Stimulated activated CD4-positive, alpha-beta T cell treated with anti-CD3 and anti-CD28 coated beads, Interleukin-1b, Interleukin-23, amount 100 ng/mL, for 1 hour (primary cell): ENCODE measurements at places on chromosomes 11 and 22.

DNA sequence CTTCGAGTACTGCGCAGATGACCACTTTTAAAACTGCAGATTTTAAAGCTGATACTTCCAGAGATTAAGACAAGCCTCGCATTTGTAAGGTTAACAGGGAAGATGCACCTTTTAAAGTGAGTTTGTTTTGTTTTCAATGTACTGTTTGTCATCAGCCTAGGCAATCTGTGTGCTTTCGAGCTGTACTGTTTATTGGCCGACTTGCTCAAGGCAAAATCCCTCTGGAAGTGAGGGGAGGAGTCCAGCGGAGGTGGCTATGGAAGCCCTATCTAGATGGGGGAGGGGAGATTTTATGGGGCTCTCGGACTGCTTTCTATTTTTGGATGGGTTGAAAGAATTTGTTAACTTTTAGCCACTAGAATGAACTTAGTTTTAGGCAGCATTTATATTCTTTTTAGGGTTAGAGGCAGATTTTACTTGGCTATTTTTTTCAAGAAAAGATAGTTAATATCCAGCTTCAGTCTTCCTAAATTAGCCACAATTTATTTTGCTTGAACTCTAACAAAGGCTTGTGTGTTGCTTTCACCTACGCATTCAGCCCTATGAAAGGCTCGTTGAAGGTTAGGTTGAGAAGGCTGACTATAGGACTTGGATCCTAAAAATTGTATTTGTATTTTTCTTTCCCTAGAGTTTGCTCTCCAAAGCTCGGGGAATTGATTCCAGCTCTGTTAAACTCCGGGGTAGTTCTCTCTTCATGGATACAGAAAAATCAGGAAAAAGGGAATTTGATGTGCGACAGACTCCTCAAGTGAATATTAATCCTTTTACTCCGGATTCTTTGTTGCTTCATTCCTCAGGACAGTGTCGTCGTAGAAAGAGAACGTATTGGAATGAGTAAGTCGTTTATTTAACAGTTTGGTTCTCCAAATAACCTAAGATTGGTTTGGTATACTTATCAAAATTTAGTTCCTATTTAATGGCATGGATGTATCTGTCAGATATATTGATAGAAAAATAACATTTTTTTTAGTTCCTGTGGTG, 2.1 kb downstream of the WEE1 start:
- no peak for DNase-seq

DNA sequence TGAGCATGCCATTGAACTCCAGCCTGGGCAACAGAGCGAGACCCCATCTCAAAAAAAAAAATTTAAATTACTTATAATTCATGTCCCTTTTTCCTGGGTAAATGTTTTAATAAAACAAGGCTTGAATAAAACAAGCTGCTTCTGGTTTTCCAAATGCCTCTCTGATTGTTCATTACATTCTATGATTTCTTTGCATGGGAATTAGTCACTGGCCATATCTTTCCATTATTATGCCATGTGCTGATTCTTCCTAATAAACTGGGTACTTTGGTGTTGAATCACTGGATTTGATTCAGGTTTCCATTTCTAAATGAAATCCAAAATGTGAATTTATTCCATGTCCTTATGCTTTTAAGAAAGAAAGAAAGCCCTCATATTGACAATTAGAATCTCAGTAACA, 42.6 kb downstream of the ZNF215 start:
- DNase-seq: no peak

- no peak for DNase-seq
These were observed 104.2 kb downstream of the NAV2 start for GRCh38 chr11:19816817-19817216.

DNA sequence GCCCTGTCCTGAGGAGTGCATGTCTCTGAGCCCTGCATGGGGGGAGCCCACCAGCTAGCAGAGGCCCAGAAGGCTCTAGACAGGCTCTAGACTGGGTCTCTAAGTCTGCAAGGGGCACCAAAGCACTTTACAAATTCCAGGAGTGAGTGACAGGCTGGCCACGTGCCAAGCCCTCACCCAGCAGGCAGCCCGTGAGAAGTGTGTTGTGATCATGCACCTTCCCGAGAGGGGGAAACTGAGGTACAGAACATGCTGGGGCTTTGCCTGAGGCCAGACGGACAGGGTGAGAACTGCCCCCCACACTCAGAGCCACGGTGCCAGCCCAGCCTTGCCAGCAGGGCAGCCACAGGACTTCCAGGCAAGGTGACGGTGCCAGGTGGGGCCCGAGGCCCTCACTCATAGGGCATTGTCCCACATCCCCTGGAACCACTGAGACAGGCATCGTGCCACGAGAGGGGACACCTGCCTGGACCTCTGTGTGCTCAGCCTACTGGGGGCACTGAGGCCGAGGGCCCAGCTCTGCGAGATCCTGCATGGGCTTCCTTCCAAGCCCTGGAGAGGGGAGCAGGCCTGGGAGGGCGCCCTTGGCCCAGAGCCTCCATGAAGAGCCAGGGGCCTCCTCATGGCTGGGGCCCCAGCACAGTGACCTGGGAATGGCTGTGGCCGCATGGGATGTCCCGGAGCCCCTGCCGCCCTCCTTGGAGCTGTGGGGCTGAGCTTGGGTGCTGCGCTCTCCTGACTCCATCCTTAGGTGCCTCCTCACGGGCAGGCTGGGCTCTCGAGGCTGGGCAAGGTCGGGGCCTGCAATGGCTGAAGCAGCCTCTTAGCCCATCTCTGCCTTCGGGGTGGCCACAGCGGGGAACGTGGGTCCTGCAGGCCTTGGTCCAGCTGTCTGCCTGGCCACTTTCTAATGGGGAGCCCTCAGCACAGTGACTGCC, 121.5 kb downstream of the KCNQ1OT1 start:
- no peak for DNase-seq

- DNase-seq: no peak
These were observed 76.8 kb upstream of the BIRC3 start for GRCh38 chr11:102240502-102240901.

- no peak for DNase-seq
These were observed at the start of gene EHF for GRCh38 chr11:34620820-34621792. Gene EHF (plus strand): TSS chr11:34621093. CDS start chr11:34642631, 21,538 bp downstream.

DNA sequence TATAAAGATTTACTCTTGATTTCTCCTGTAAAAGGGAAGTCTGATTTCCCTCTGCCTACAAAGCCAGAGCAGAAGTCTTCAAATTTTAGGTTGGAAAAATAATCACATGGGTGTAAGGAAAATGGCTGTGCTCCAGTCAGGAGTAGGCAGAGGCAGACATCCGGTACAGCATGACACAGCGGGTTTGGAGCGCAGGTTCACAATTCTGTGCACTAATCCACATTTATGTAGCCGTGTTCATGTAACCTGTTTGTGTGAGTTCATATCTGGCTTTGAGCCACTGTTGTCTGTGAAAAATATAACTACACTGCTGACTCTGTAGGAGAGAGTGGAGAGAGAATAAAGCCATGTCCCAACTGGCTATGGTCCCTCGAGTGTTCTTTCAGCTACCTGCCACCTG, 248.0 kb downstream of the CASP12 start:
- no peak for DNase-seq

DNA sequence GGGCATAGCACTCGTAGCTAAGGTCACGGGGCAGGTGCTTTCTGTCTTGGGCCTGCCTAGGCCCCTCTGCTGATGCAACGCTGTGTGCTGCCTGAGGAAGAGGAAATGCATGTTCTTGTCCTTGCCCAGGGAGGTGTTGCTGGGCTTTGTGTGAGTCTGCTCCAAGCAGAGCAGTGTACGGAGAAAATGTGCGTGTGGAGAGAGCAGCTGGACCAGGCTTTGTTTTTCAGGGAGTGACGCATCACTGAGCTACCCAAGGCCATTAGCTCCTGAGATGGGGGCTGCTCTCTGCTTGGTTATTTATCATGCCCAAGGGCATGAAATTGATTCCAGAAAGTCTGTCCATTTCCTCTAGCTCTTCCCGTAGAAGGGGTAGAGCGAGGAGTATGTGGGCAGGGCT, 82.9 kb upstream of the THY1 start:
- no peak for DNase-seq

DNA sequence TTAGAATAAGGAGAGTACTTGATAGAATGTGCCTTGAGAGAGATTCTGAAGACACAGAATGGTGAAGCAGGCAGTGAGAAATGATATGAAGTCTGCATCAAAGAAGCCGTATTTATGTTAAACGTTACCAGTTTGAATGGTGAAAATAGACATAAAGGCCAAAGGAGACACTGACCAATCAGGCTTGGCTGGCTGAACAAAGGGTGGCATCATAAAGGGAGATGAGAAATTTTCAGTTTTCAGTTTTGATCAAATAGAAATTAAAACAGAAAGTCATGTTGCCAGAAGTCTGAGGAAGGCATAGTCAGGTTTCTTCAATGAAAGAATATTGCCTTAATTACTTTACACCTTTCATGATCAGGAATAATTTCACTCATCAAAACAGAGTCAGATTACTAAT, 6.6 kb downstream of the OR51F1 start:
- DNase-seq: no peak

GRCh38 chr22:21624120-21624879, 5.5 kb downstream of the YDJC start:
- DNase-seq: no peak

- no peak for DNase-seq
These were observed 17.7 kb downstream of the HTR3A start for GRCh38 chr11:113992459-113993110.

GRCh38 chr11:37630866-37631265, 1032.8 kb upstream of the RAG2 start:
- DNase-seq: no peak

- no peak for DNase-seq
These were observed 7.0 kb upstream of the TBC1D10A start for GRCh38 chr22:30333707-30334087.

- no peak for DNase-seq
These were observed 660.3 kb downstream of the TBC1D22A start for GRCh38 chr22:47422736-47423135.

DNA sequence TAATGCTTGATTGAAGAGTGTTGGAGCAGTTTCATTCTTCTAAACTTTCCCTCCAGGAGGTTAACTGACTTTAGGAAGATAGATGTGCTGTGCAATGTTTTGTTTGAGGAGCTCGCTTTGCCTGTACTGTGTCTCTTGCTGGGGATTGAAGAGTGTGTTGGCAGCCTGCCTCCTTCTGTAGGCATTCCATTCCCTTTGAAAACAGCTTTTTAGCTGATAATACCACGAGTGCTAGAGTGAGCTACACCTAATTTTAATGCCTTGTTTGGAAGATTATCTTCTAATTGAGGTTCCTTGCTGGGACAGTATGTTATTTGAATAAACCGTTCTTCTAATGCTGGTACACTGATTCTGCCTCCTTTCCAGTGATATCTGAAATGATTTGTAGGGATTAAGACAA, 7.2 kb downstream of the DDX10 start:
- no peak for DNase-seq

GRCh38 chr11:70661761-70662501, 263.6 kb downstream of the CTTN start:
- no peak for DNase-seq

GRCh38 chr11:30155428-30155827, 75.4 kb upstream of the FSHB start:
- no peak for DNase-seq

DNA sequence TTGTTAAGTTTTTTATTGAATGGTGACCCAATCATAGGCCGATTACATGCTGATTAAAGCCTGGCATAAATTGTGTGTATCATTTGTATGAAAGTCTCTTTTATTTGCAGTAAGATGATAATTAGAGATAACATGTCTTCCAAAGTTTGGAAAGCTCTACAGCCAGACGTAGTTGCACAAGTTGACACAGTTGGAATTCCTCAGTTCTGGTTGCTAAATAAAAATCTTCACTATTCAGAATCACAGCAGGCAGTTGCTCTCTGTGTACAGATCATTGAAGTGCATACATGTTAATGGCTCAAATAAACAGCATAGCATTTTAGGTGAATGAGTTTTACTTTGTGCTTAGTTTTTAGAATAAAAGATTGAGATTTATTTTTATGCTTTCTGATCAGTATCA, 69.5 kb downstream of the ARHGAP42 start:
- DNase-seq: no peak

- no peak for DNase-seq
These were observed 246.5 kb downstream of the CADM1 start for GRCh38 chr11:115257678-115258077.

DNA sequence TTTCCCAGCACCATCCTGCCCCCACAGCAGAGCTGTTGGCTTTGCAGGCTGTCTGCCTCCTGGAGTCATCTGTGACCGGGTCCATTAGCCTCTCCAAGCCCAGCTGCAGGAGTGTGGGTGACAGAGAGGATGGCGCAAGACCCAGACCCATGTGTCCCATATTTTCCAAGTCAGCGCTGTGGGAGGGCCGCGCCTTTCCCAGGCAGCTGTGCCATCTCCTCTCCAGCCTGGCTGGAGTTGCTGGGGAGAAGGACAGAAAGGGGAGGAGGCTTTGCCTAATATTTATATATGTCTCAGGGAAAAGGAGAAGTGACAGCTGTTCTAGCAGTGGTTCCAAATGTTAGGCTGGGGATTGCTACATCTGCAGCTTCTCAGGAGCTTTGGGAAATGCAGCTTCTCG, 15.7 kb downstream of the DTX4 start:
- DNase-seq: no peak

- no peak for DNase-seq
These were observed 28.8 kb downstream of the NRXN2 start for GRCh38 chr11:64694026-64694755.

DNA sequence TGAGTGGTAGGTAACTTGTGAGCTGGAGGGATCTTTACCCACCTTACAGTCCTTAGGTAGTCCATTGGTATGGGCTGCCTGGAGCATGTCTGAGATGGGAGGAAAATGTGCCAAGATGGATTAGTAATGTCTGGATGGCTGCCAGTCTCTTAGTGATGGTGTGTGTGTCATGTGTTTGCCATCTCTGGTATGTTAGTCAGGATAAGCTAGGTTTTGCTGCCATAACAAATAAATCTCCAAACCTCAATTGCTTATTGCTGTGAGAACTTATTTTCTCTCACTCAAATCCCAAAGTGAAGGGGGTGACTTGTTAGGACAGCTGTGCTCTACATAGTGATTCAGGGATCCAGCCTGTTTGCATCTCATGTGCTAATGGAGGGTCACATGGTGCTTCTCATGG, 40.9 kb upstream of the MYEOV start:
- no peak for DNase-seq

- DNase-seq: no peak
These were observed 60.3 kb downstream of the CECR2 start for GRCh38 chr22:17429516-17429915.

- no peak for DNase-seq
These were observed 3.1 kb upstream of the IL10RA start for GRCh38 chr11:117983163-117983475.

- DNase-seq: no peak
These were observed 31.4 kb downstream of the IGHMBP2 start for GRCh38 chr11:68935066-68935465.

GRCh38 chr22:42515896-42516295, 3.7 kb downstream of the RRP7A start:
- no peak for DNase-seq

DNA sequence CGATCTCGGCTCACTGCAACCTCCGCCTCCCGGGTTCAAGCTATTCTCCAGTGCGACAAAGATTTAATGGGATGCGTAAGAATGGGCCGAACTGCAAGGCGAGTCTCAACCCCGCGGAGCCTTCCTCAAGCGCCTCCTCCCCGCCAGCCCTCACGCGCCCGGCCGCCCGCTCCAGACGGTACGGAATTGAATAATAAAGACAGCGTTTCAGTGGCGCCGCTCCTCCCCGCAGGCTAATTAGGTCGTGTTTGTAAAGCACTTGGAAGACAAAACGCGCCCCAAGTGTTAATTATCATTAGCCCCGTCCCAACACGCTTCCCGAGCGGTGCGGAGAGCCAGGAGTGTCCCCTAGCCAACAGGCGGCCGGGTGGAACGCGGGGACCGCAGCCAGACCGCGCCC, 192.0 kb downstream of the BUD13 start:
- no peak for DNase-seq
